ENCODE measurements at places on chromosomes 1 and 21.

- DNase-seq: peak; percentile 74
Observed at GRCh38 chr1:9892563-9893528, 17.2 kb downstream of the CTNNBIP1 start.

GRCh38 chr1:36408479-36408878 is 10.8 kb upstream of the LSM10 start:
- peak; percentile 50 for DNase-seq

DNA sequence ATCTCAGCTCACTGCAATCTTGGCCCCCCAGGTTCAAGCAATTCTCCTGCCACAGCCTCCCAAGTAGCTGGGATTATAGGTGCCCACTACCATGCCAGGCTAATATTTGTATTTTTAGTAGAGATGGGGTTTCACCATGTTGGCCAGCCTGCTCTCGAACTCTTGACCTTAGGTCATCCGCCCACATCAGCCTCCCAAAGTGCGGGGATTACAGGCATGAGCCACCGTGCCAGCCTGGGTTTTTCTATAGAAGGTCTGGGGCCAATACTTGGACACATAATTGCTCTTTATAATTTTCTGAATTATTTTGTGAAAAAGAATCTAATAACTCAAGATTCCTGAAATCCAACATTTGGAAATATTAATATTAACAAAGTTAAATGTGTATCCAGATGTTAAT is 1267.7 kb upstream of the ADGRL4 start:
- no peak for DNase-seq

- DNase-seq: no peak
Observed at GRCh38 chr1:52926864-52927211, 238 bp upstream of the SCP2 start.

All from fibroblast of skin of scalp (primary cell).